ENCODE measurements at places on chromosomes 2 and 18.

GRCh38 chr2:176601066-176601465 lies 331.8 kb downstream of the MTX2 start:
- DNase-seq, result no peak

DNA sequence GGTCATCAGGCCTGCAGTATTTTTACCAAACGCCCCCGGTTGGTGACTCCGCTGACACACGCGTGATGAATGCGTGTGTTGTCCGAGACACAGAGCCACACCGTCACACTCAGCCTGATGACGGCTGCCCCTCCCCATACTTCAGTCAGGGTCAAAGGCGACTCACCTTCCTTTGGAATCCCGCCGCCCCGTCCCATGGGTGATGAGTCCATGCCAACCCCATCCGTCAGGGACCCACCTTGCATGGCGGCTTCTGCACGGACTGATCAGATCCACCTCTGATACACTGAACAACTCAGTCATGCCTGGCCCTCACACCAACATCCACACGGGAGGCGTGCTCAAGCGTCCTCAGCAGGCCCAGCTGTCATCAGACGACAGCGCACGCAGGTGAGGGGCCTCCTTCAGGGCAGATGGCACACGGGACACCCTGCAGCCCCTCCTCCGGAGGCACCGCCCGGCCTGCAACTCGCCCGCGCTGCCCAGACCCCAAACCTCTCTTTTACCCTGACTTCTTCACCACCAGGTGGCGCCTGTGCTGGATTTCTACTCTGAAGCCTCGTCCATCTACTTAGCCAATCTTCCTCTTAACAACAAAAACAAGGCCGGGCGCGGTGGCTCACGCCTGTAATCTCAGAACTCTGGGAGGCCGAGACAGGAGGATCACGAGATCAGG lies 89.2 kb downstream of the ZNF516 start:
- DNase-seq, result peak; percentile 22

- DNase-seq, result no peak
These were observed 93.2 kb downstream of the DHRS9 start for GRCh38 chr2:169162613-169163012.

- DNase-seq, result no peak
These were observed 352.6 kb downstream of the SS18 start for GRCh38 chr18:25737710-25738311.

DNA sequence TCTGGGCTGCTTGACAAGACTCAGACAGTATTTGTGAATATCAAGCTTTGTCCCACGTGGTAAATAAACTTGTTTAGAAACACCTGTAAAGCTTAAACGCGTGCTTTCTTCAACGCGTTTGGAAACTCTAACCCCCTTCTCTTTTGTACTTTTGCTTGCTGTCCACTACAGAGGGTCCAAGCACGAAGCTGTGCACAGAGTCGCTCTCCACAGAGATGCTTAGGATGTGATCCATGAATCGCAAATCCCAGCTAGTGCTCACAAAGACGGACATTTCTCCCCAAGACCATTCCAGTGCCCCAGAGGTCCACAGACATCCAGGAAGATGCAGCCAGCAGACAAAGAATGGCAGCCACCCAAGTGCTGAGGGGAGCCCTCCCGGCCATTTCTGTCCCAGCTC lies at the start of gene GPR45:
GPR45 (plus strand) TSS at position 301 of the 400 bp plus-strand sequence. CDS start 116 bp downstream, outside the sequence.
- no peak for DNase-seq

DNA sequence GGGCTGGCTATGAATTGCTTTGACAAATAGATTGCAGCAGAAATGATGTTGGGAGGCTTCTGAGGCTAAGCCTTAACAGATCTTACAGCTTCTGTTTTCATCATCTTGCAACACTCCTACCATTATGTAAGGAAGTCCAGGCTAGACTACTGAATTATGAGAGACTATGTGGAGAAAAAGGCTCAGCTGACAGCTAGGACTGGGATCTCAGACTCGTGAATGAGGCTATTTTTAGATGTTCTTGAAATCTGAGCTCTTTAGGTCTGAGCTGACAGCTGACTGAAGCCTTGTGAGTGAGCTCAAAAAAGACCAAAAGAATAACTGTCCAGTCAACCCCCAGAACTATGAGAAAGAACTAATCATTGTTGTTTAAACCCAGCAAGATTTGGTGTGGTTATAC lies 70.3 kb downstream of the VWC2L start:
- no peak for DNase-seq

- DNase-seq, result no peak
These were observed 2.4 kb downstream of the MYL12B start for GRCh38 chr18:3264362-3264761.

DNA sequence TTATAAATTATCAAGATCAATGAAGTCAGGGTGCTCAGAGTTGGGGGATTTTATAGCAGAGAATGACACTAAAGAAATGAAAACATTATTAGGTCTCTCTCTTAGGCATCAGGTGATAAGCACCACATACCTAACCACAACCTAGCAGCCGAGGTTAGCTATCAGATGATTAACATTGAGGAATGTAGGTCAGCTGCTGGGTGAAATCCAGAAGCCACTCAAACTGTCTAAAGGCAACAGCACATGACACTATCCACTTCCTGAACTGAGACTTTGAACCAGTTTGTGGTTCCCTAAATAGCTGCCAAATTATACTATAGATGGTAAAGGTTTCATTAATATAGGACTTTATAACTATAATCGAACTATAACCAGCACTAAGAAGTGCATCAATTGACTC lies 4.7 kb downstream of the EPG5 start:
- peak; percentile 31 for DNase-seq

DNA sequence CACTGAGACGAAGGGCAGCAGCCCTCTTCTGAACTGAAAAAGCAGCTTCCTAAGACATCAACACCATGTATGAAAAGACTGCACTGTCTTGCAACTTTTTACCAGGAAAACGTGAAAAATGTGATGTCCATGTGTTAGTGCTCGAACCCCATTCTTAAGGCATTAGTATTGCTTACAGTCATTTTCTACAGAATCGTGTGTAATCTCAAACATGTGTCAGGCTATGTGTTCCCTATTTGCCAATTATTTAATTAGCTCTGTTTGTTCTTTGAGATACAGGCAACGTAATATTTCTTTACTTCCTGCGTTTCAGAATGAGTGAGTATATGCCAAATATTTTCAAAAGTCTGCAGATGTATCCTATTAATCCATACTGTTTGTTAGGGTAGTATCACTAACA lies 307.7 kb upstream of the CCDC68 start:
- no peak for DNase-seq

- DNase-seq, result no peak
These were observed 466.1 kb upstream of the HS6ST1 start for GRCh38 chr2:128784626-128785306.

- DNase-seq, result no peak
These were observed 115.6 kb upstream of the GPC1 start for GRCh38 chr2:240319855-240320203.

DNA sequence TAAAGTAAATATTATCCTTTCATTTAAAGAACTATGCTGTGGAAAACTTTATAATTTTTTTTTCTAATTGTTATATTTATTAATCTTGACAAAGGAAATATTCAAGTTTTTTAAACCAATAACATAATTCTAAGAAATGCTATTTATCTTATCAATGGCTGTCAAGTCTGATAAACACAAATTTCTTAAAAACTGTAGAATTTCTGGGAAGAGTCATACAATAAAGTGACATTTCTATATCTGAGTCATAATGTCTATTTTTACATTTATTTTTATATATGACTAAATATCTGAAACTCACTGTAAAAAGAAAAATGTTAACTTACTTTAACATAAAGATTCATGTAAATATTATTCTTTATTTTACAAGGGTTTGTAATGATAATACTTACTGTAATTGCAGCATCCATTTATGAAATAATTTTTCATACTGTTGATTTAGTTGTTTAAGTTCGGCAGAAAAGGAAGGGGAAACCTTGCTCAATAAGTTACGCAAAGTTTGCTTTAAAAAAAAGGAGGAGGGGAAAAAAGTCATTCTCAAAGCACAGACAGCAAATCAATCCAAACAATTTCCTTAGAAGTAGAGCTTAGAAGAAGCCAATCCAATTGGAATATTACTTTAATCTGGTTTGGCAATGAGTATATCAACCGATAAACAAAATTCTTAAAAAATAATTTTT lies 32.4 kb downstream of the ORC2 start:
- no peak for DNase-seq

DNA sequence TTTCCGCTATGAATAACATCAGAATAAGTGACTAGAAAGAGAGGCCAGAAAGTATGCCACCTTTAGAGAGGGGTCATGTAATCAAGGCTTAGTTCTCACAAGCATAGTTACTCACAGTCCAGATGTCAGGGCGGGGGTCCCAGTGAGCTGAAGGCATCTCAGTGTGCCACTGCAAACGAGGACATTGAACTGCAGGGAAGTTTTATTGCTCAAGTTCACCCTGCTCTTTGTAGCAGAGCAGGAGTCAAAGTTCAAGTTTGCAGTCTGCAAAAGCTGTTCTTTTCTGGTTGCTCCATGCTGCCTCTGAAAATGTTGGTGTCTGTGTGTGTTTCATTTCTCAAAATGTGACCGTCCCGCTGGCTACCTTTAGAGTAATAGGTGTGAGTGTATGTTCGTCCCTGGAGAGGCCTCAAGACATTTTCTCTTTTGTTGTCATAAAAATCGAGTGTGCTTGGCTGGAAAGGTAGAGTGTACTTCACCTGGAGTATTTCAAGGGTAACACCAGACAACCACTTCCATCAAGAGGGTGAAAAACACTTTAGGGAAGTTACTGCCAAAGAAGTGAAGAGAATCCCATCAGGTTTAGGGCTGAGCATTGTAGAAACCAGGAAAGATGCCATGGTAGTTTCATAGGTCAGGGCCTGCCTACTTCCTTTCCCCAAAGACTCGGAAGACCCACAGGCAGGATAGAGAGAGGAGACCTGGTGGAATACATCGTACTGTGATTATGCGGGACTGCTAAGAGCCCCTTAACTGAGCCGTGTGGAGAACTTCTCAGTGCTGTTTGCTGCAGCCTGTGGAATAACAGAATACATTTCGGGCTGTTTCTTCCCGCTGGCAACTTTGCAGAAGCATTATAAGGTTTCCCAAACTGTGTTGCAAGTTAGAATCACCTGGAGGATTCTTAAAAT lies 89.9 kb downstream of the LYPD6 start:
- DNase-seq, result no peak

DNA sequence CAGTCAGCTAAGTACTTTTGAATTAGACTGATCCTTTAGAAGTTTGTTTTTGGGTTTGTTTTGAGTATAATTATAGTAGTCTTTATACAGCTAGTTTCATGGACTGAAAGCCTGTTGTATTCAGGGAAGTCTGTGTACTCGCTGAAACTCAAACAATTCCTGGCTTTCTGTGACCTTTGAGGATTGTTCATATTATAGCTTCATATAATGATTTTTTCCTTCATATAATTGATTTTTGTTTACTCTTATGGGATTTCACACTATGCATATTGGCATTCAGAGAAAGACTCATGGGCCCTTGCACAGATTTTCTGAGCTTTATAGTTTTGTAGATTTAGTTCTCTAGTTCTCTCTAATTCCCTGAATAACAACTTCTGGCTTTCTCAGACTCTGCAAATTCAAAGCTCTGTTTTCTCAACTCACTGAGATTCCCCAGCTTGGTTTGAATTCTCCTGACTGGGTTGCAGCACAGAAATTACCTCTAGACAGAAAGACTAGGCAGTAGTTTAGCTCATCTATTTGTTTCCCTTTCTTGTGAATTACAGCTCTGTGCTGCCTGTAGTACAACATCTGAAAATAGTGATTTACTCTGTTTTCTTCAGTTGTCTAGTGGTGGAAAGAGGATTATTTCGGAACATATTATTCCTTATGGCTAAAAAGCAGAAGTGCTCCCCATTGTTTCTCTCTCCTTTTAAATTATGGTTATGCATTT lies 495.9 kb upstream of the CNTNAP5 start:
- no peak for DNase-seq

DNA sequence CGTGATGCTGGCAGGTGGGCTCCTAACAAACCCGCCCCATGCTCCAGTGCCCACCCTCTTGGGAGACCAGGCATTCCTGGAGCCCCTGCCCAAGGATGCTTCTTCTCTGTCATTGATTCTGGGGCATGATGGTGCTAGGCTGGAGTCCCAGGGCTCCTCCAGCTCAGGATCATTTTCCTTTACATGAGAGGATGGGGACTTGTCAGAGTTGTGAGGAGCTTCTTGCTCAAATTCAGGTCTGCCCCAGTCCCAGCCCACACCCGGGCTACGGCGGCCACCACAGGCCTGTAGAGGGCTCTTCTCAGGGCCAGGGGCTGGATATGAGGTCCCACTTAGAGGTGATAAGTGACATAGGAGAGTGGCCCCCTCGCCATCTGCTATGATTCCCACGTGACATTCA lies 141.1 kb upstream of the COPS8 start:
- DNase-seq, result no peak

GRCh38 chr2:216956820-216957493 lies 97.1 kb upstream of the TNP1 start:
- DNase-seq, result no peak

GRCh38 chr2:176817061-176817565 lies 395.5 kb upstream of the HNRNPA3 start:
- DNase-seq, result no peak

GRCh38 chr2:236863729-236864126 lies 222.0 kb upstream of the COPS8 start:
- DNase-seq, result no peak

GRCh38 chr2:67689186-67689585 lies 292.1 kb downstream of the ETAA1 start:
- no peak for DNase-seq

DNA sequence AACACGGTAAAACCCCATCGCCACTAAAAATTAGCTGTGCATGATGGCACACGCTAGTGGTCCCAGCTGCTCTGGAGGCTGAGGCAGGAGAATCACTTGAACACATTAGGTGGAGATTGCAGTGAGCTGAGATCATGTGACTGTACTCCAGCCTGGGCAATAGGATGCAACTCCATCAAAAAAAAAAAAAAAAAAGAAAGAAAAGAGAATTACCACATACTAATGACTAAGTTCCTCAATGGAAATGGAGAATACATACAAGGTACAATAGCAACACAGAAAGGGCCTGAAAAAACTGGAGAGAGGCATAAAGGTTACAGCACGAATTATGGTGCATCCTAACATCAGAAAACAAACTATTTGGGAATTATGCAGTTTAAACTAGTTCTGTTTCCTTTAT lies 81.3 kb downstream of the CDH2 start:
- no peak for DNase-seq

DNA sequence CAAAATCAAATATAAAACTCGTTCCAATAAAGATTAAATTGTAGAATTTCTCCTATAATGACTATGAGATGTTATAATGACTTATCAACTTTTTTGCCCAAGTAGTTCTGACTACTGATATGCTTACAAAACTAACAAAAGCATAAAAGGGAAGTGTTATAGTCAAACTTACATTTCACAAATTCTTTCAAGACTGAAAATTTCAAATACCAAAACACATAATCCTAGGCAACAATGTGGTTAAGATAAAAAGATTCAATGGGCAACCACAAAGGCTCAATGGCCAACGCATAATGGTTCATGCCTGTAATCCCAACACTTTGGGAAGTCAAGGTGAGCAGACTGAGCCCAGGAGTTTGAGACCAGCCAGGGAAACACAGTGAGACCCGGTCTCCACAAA lies 135.7 kb downstream of the USP34 start:
- no peak for DNase-seq

- no peak for DNase-seq
These were observed 20.9 kb downstream of the MEMO1 start for GRCh38 chr2:31989946-31990345.

- no peak for DNase-seq
These were observed 11.2 kb downstream of the EFR3B start for GRCh38 chr2:25053041-25053440.

- peak; percentile 36 for DNase-seq
These were observed 23.0 kb upstream of the ACKR3 start for GRCh38 chr2:236546561-236547002.

GRCh38 chr2:220241423-220241822 lies 614.0 kb downstream of the SLC4A3 start:
- no peak for DNase-seq

GRCh38 chr18:76179257-76179656 lies 315.8 kb downstream of the ZNF516 start:
- no peak for DNase-seq
